AG09309 (cell line): ENCODE measurements at places on chromosomes 4 and X.
A peak's percentile ranks its signal among the peaks of the same experiment; 100 is the strongest.

GRCh38 chr4:43846111-43846587 lies 602.5 kb downstream of the KCTD8 start:
- no peak for DNase-seq

GRCh38 chr4:141503260-141503659 lies 133.1 kb upstream of the IL15 start:
- DNase-seq = no peak

DNA sequence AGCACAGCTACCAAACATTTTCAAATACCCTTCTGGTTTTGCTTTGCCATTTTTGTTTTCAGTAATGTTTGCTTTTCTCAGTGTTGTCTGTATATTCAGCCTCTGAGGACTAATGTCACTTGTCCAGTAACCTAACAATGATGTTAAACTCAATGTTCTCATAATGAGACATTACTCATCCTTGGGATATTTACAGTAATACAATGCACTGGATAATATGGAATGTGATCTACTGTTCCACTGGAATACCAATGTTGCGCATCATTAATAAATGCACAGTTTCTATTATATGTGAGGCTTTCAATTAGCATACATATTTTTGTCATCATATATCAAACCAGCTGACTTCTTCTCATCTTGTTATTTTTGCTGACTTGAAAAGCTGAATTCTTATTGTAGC lies 259.1 kb downstream of the SH2D1A start:
- DNase-seq = no peak

DNA sequence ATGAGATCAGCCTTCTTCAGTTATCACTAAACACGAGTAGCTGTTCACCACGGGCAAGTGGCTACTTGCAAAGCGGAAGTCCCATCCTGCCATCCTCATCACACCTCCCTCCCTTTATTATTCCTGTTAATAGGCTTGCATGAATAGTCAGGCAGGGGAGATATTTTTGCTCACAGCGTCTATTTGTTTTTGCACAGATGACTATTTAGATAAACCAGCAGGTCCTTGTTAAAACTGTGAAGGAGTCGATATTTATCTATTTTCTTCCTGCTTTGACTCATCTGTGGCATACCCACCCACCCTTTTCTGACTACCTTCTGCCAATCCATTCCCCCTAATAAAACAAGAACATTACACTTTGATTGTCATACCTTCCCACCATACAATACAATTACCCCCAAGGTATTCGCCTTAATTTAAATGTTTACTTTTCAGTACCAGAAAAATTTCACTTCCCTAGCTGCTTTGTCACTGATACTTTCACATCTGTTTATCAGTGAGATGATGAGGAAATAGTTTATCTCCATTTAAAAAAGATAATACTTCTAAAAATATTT lies 96.6 kb upstream of the BANK1 start:
- DNase-seq = no peak

GRCh38 chr4:128284317-128284716 lies 3.3 kb downstream of the PGRMC2 start:
- DNase-seq = no peak

GRCh38 chr4:89242864-89243732 lies 64.5 kb downstream of the GPRIN3 start:
- no peak for DNase-seq

DNA sequence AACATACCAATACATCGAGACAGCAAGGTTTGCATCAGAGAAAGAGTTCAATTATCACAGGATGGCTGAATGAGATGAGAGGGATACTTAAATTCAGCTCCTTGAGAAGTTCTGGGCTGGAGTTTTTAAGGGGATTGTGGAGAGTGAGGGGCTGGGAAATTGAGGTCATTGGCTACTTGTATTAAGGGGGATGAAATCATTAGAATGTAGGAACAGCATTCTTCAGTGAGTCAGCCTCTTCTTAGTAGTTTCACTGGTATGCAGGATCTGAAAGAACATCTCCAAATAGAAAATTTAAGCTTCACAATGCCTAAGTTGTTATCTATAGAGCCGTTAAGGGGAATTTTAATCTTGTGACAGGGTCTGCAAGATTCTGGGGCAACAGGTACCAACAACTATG lies 211.6 kb upstream of the TAPT1 start:
- DNase-seq = no peak

DNA sequence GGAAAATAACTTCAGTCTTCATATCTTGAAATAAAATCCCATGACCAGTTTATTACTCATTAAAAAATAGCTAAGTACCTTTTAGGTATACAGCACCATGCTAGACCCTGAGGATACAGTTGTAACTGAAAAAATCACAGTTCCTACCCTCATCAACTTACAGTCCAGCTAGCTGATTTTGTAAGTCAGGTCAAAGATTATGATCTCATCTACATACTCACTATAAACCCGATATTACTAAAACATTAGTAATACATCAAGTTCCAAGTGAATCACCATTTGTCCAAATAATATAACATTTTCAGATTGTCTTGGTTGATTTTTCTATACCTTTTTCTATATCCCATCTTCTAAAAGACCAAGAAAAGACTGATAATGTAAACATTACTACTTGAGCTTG lies 333.9 kb downstream of the INPP4B start:
- no peak for DNase-seq

- DNase-seq = no peak
These were observed 1778.2 kb upstream of the PCDH10 start for GRCh38 chr4:131370846-131371245.

GRCh38 chrX:11528623-11529022 lies 137.1 kb downstream of the ARHGAP6 start:
- no peak for DNase-seq

- DNase-seq = no peak
These were observed 218.5 kb upstream of the ANKRD50 start for GRCh38 chr4:124931050-124931449.

- no peak for DNase-seq
These were observed 97.4 kb downstream of the PJA1 start for GRCh38 chrX:69067841-69068240.

- DNase-seq = no peak
These were observed 12.8 kb upstream of the FOXO4 start for GRCh38 chrX:71082822-71083221.

- DNase-seq = no peak
These were observed 4.5 kb downstream of the GTPBP6 start for GRCh38 chrX:314049-314448.

- DNase-seq = peak; percentile 38
These were observed 136.4 kb downstream of the ZNF674 start for GRCh38 chrX:46408553-46409407.

DNA sequence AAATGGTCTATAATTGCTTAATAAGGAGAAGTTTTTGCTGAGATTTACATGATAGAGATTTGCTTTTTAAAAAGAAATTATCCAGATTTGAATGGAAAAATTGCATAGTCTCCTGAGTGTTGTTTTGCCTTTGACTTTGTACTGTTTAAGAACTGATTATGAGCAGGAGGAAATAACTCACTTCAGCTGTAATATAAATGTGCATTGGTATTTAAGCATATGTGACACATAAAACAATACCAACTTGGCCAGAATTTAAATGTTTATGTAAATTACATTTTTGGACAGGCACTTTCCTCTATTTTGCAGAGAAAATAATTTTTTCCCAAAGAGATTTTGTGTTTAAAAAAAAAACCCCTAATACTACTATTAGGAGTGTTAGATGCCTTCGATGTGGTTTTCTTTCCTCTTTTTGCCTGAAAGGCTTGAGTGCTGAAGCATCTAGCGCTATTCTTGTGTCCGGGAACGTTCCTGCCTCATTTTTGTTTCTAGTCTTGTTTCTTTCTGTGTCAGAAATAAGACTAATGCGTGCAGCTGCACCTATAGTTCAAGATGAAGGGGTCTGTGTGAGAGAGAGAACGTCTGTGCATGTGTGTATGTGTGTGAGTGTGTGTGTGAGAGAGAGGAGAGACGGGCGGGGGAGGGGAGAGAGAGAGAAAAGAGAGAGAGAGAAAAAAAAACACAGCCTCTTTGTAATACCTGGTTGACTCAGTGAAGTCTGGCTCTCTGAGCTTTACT lies 60.8 kb downstream of the TBL1X start:
- no peak for DNase-seq

- DNase-seq = no peak
These were observed 44.0 kb downstream of the GAB1 start for GRCh38 chr4:143380629-143381028.

DNA sequence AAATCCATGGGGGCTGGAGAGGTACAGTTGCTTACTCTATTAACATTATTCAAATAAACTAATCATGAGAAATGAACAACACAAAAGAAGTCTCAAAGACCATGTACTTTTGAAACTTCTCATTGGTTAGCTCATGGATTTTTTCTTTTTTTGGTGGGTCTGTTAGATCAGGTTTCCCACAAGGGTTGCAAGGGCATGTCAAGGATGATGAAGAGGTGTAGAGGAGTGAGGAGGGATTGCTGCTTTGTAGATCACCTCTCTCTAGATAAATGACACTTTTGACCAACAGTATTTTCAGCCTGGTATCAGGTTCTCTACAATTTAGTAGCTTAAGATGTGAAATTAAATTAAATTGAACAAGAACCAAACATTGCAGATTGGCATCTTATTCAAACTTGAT lies 417.9 kb upstream of the AGA start:
- no peak for DNase-seq

GRCh38 chr4:139503622-139504166 lies 49.8 kb downstream of the RAB33B start:
- no peak for DNase-seq

- peak; percentile 24 for DNase-seq
These were observed 15.8 kb upstream of the MAGEA4 start for GRCh38 chrX:151896734-151897474.

DNA sequence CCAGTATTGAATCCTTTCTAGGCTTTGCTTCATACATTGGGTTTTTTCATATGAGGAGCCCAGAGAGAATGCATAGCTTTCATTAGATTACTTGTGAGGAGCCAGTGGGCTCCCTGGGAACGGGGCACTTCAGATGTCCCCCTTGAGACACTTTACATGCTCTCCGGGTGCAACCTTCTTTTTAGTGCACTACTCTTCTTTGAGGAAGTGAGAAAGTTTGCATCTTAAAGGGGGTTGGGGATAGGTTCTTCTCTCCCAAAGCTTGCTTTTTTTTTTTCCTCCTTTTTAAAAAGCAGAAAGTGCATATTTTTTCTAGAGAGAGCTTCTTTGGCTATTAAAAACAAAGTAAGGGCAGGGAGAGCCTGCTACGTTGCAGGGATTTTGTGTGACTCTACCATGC lies 4.3 kb downstream of the HADH start:
- no peak for DNase-seq

GRCh38 chr4:98652996-98653395 lies 5.4 kb downstream of the TSPAN5 start:
- peak; percentile 48 for DNase-seq

GRCh38 chrX:17629519-17629918 lies 107.8 kb upstream of the SCML1 start:
- DNase-seq = no peak

DNA sequence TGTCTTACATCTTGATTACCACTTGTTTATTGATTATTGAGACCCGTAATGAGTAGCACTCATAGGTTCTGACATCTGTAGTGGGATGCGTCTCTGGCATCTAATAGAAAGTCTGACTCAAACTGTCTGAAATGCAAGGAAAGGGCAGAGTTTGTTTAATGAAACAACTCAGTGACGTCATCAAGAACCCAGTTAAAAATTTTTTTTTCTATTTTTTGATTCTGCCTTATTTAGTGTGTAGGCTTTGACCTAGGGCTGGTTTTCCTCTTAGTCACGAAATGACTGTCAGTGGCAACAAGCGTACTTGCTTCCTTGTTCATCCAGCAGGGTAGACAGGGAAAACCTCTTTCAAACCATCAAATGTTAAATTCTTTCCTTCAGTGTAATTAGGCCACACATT lies 3.1 kb upstream of the CDKL5 start:
- DNase-seq = peak; percentile 59

- no peak for DNase-seq
These were observed 80.2 kb downstream of the SH2D1A start for GRCh38 chrX:124426288-124427169.

GRCh38 chr4:140305053-140305452 lies 68.4 kb upstream of the SCOC start:
- DNase-seq = no peak

DNA sequence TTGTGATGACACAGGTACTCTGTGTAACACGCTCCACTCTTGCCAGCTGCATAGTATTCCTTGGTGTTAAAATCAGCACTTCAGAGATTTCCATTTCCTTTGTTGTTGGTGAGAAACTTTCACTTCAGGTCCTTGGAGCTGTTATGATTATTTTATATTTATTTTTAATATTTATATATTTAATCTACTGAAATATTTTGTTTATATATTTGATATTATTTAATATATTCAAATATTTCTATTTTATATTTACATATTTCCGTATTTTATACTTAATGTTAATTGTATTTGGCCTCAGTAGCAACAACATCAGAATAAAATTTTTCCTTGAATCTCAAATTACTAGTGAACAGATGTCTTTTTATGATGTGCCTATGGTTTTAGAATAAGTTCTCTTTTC lies 225.3 kb downstream of the MAGEB17 start:
- DNase-seq = no peak

DNA sequence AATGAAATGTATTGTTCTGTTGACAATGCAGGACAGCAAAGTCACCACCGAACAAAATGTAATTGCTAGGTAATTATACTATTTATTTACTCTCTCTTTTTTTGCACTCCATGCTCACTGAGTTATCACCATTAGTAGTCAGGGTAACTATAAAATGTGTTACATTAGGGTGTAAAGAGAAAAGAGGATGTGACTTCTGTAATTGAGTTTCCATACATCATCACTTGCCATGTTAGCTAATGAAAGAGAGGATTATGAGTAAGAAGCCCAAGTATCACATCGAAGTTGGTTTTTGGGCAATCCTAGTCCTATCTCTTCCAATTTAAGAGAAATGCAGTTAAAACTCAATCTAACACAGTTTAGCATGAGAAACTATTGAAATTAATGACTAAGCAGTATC lies 7.6 kb downstream of the ZXDA start:
- DNase-seq = no peak

GRCh38 chr4:88731381-88731780 lies 33.8 kb upstream of the NAP1L5 start:
- DNase-seq = no peak

DNA sequence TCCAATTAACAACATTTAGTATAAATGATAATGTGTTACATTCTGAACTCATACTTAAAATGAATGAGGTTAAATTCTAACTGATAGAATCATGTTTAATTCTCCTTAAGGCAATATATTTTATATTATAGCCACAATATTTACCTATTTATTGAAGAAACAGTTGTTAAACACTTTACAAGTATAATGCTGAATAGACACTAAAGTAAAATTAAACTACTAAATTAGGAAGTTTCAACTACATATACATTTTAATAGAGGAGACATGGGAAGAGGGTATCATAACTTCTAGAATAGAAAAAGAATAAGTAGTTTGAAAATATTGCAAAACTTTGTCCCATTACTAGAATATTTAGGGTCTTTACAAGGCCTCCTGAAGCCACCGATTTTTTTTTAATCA lies 36.2 kb upstream of the GRIA2 start:
- DNase-seq = no peak

DNA sequence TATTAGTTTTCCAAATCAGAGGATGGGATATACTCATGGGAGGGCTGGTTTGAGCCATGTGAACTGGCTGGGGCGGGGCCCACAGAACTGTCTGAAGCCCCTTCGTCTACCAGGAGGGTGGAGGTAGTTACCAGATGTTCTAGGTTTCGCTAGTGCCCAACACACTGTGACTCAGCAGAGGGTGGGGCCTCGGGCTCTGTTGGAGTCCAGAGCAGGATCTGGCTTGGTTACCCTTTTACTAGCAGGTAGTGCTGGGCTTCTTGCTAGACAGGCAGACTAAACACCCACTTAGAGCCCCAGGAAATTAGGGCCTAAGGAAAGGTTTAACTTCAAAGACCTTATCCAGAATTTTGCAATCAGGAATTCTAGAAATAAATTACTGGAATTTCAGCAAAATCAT lies 56.2 kb upstream of the CHRDL1 start:
- DNase-seq = no peak

GRCh38 chr4:5218376-5219069 lies 167.2 kb downstream of the STK32B start:
- no peak for DNase-seq
